Mononuclear cell (primary cell): ENCODE measurements at places on chromosomes 4 and X. TPM values are rescaled to one million over a fixed set of nuclear protein-coding genes. Genes with fewer than 3 reads are reported as not detected.

The TMPRSS11D gene
- not detected for total RNA-seq

The CYLC1 gene
- total RNA-seq = not detected

The CC2D2A gene
- 0.63 TPM for total RNA-seq

The IL15 gene
- 6.5 TPM for total RNA-seq

The ATP5ME gene
- total RNA-seq = 39.3 TPM

The PAGE4 gene
- total RNA-seq = not detected

The INTU gene
- 0.10 TPM for total RNA-seq

The CYP2U1 gene
- total RNA-seq = 4.0 TPM

The TRO gene
- total RNA-seq = 0.73 TPM

The PLRG1 gene
- 60.6 TPM for total RNA-seq

The HELT gene
- not detected for total RNA-seq

The AR gene
- 0.10 TPM for total RNA-seq

The CRMP1 gene
- total RNA-seq = not detected

The ETDB gene
- not detected for total RNA-seq

The POU4F2 gene
- total RNA-seq = not detected

The GPRASP1 gene
- 23.3 TPM for total RNA-seq

The MAD2L1 gene
- 5.5 TPM for total RNA-seq

The SUPT20HL1 gene
- total RNA-seq = not detected

The TXLNG gene
- total RNA-seq = 17.9 TPM

The PRRG3 gene
- total RNA-seq = not detected

The HOPX gene
- total RNA-seq = 21.8 TPM

The MID1IP1 gene
- 61.2 TPM for total RNA-seq

The APLN gene
- total RNA-seq = not detected

The PLAC1 gene
- total RNA-seq = not detected

The TCEAL1 gene
- 5.7 TPM for total RNA-seq

The GCNA gene
- 1.5 TPM for total RNA-seq

The CXXC4 gene
- 0.21 TPM for total RNA-seq

The SSX4 gene
- total RNA-seq = not detected

The STATH gene
- not detected for total RNA-seq

The TMEM31 gene
- not detected for total RNA-seq

The CFAP47 gene
- 0.10 TPM for total RNA-seq

The UGT2B10 gene
- not detected for total RNA-seq

The EPGN gene
- not detected for total RNA-seq

The SOX3 gene
- not detected for total RNA-seq

The FHIP1A gene
- total RNA-seq = 2.8 TPM

The DLG3 gene
- total RNA-seq = 6.4 TPM

The PAGE1 gene
- total RNA-seq = not detected

The OTC gene
- not detected for total RNA-seq

The STIM2 gene
- total RNA-seq = 71.5 TPM

The AADAT gene
- total RNA-seq = not detected

The VCX gene
- not detected for total RNA-seq

The CXCL3 gene
- 46.6 TPM for total RNA-seq

The MAGEA2 gene
- total RNA-seq = not detected

The AMELX gene
- not detected for total RNA-seq

The EGF gene
- 7.5 TPM for total RNA-seq

The IL3RA gene
- total RNA-seq = 13.2 TPM

The NOX1 gene
- total RNA-seq = not detected

The YY2 gene
- 1.5 TPM for total RNA-seq

The TRIM75 gene
- not detected for total RNA-seq

The EFNB1 gene
- 4.6 TPM for total RNA-seq

The CENPE gene
- 3.7 TPM for total RNA-seq

The CFP gene
- total RNA-seq = 139 TPM

The ACTRT1 gene
- total RNA-seq = not detected

The DRP2 gene
- total RNA-seq = not detected

The GABRQ gene
- under 0.01 TPM for total RNA-seq

The LONRF3 gene
- 21.0 TPM for total RNA-seq

The LANCL3 gene
- 1.2 TPM for total RNA-seq

The PPEF1 gene
- 0.31 TPM for total RNA-seq

The TASL gene
- total RNA-seq = 16.9 TPM
